AG04449 (cell line): ENCODE measurements at places on chromosomes 16 and 17.

GRCh38 chr16:31005350-31006085 lies 4.9 kb downstream of the STX1B start:
- no peak for DNase-seq

DNA sequence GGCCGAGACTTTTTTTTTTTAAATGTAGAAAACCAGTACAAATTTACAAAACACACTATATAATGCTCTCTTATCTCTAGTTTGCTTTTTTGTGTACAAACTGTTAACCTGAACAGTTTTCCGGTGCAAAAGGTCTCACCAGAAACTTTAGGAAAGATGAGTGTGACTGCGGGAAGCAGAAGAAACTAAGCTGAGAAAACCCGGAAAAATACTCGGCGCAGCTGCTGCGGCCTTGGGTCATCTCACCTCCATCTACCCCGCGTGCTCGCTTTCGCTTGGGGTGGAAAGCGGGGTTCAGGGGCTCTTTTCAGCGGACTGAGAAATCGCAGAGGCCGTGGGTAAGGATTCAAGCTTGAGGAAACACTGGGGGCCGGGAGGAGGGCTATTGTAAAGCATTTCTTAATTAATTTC lies 1.8 kb downstream of the SALL1 start:
- DNase-seq = no peak

DNA sequence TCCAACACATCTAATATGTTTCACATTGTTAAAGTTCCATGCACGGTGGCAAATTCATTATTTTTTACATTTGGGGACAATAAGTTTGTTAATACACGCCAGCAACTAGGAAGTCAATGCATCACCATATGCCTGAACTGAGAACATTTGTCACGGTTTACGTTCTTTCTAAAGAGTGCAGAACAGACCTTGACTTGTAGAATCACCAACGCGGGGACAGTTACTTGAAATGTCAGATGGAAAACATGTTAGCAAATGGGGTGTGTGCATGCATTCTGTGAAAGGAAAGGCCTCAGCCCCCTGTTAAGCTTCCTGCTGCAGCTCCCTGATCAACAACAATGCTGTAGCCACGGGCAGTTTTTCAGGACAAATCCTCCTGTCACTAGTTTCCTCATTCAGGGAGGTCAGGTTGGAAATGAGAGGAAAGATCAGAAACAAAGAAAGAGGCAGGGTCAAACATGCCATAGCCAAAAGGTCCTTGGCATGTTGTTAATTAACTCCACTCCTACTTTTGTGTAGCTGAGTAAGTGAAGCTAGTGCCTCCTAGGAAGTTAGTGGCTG lies 18.4 kb downstream of the SMIM36 start:
- DNase-seq = no peak

- DNase-seq = no peak
Observed at GRCh38 chr17:8762012-8762411, 3.7 kb upstream of the SPDYE4 start.

- peak; percentile 21 for DNase-seq
Observed at GRCh38 chr16:13909872-13910303, 10.1 kb upstream of the ERCC4 start.

DNA sequence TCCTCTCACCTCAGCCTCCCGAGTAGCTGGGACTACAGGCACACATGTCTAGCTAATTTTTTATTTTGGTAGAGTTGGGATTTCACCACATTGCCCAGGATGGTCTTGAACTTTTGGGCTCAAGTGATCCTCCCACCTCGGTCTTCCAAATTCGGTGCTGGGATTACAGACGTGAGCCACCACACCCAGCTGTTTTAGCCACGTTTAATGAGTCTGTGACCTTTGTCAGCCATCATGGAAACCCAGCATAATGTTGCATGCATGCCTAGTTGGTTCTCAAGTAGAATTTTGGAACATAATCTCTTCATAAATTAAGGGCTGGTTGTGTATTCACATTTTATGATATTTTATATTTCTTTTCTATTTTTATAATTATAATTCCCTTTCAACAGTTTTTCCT lies 42.0 kb downstream of the GOSR1 start:
- DNase-seq = no peak

DNA sequence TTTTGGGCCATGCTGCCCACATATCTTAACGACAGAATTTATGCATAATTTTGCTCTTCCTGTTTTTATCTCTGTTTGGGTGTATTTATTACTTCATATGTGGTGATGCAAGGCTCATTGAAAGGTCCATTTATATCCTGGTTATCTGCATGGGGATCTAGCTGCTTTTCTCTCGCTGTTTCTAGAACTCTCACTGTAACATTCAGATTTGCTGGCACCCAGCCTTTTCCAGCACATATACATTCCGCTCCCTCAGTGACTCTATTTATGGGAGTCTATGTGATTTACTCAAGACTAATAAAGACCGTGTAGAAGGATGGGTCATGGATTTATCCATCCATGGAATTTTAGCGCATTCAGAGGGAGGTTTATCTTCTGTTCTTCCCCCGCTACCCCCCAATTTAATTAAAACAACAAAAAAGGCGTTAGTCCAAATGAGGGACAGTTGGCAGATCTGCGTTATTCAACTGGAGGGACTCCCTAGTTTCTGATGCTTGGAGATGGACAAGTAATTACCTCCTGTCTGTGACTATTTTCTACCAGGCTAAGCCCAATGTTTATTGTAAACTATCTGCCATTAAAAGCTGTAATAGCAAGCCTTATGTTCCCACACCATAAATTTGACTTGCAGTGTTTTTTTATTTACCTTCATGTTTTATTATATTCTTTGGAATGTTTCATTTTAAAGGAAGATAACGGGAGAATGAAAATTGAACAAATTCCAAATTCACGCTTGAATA lies 19.8 kb upstream of the MARCHF10 start:
- no peak for DNase-seq

DNA sequence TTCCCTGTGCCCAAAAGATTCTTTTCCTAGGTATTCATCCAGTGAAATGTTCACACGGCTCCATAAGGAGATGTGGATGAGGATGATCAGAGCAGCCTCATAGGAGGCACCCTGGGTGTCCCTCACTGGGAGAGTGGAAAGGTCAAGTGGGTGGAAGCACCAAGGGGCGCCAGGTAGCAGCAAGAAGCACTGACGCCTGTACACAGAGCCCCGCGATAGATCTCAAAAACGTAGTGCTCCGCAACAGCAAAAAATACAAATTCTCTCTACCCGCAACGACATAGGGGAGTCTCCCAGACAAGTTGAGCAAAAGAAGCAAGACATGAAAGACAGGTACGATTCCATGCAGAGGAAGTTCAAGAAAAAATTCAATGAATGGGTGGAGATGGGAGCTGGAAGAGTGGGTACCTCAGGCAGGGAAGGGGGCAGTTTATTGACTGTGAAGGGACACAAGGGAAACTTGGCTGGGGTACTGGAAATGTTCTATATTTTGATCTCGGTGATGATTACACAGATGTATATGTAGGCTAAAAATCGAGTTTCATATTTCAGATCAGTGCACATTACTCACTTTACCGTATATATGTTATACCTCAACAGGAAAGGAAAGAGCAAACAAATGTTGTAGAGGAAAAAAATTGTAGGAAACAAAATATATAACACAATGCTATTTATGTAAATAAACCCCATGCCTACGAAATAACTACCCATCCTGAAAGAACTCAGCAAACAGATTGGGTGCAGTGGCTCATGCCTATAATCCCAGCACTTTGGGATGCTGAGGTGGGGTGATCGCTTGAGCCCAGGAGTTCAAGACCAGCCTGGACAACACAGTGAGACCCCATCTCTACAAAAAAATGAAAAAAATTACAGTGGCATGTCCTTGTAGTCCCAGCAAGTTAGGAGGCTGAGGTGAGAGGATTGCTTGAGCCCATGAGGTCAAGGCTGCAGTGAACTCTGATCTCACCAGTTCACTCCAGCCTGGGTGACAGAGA lies 17.8 kb upstream of the ETV4 start:
- no peak for DNase-seq

GRCh38 chr16:66134875-66135274 lies 231.6 kb upstream of the CDH5 start:
- DNase-seq = no peak

DNA sequence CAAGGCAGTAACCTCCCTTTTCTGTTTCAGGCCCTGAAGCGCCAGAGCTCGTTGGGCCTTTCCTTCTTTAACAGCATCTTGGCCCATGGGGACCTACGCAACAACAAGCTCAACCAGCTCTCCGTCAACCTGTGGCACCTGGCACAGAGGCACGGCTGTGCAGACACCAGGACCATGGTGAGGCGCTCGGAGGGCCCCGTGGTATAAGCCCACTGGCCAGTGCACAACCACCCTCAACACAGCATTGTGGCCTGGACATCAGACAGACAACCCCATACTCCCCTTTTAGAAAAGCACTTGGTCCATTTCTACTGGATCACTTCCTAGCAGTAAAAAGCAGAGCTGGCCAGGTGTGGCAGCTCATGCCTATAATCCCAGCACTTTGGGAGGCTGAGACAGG lies 18.6 kb downstream of the KNOP1 start:
- no peak for DNase-seq

GRCh38 chr16:54783226-54783625 lies 147.4 kb upstream of the IRX5 start:
- DNase-seq = no peak

DNA sequence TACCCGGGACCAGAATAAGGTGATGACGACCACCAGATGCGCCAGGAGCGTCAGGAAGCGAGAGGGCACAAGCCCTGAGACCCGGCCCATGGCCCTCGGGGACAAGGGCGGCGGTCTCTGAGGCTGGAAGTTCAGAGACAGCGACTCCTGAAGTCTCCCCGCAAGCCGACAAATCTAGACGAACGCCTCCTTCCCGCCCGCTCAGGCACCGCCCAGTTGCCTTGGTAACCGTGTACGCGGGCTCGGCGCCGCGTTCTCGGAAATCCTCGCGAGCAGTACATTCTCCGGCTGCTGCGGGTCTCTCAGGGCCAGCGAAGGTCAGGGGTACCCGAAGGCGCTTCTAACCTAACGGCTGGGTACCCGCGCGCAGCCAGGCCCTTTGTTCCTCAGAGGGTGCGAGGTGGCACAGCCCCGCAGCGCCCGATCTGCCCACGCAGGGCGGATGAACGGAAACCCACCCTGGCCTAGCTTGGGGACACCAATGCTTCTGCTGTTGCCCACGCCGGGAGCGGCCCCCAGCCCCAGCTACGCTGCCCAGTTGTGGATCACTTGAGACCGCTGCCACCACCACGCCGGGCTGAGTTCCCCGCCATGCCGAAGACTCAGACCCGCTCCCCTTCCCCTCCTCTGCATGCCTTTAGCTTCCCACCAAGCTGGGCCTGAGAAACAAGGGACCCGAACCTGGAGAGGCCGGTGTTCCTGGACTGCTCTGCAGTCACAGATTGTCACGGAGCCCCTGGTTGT lies at the start of gene TMEM107:
TSS of gene TMEM107 (minus strand) at position 184 of the 744 bp plus-strand sequence. CDS start at position 90, 94 bp downstream.
- DNase-seq = no peak

DNA sequence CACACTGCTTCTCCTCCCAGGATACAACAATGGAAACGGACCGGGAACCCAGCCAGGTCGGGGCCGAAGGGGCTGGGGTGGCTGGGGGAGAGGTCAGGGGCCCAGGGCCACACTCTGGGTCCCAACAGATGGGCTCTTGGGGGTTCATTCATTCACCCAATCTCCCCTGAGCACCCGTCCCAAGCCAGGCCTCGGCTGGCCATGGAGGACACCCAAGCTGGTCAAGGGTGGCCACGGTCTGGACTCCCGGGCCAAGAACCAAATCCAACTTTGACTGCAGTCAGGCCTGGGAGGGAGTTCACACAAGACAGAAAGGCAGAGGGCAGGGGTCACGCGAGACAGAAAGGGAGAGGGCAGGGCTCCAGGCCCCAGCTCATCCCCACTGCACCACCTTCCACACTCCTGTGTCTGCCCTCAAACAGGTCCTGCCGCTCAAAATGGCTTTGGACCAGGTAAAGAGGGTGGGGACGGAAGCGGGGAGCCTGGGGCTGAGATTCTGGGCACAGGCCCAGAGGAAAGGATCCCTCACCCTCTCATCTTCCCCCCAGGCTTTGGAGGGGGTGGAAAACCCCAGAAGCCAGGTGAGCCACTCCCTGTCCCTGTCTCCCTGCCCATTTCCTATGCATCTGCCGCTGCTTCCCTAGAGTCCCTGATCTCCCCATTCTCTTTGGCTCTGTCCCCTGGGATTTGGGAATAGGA lies 12.3 kb upstream of the PKMYT1 start:
- DNase-seq = no peak

DNA sequence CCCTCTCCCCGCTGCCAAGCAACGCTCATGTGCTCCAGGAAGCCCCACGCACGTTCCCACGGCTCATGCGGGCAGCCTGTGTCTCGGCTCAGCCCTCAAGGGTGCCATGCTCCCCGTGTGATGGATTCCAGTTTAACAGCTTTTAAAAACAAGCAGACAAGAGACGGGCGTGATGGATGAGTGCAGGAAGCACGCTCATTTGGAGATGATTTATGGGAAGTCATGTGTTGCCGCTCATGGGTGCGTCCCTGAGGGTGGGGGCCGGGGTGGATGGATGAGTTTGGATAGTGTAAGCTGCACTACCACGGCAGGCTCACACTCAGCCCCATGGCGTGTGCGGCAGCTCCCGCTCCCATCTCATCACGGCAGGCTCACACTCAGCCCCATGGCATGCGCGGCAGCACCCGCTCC lies 132.8 kb downstream of the RBFOX3 start:
- no peak for DNase-seq

DNA sequence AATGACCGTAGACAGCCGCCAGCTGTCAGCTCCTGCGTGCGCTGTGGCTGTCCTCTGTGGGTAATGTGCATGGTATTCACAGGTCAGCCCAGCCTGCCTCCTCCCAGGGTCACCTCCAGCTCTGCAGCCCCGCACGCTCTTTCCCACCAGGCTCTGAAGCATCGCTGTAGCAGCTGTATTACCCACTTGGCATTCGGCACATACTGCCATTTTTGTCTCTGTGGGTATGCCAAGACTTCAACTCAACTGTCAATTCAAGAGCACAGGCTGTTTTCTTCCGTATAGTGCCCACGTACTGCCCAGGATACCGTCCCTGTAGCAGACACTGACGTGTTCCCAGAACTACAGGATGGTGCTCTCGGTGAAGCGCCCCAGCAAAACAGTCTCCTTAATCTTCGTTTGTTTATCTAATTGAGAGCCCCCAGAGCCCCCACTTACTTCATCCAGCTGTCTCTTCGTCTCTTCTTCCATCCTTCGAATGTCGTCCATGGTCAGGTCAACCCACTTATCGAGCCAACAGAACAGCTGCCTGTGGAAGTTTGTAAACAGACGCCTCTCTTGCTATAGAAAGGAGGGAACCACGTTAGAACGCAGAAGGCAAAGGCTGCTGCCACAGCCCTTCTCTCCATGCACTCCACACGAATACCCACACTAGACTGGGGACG lies 17.4 kb upstream of the INPP5K start:
- DNase-seq = no peak

DNA sequence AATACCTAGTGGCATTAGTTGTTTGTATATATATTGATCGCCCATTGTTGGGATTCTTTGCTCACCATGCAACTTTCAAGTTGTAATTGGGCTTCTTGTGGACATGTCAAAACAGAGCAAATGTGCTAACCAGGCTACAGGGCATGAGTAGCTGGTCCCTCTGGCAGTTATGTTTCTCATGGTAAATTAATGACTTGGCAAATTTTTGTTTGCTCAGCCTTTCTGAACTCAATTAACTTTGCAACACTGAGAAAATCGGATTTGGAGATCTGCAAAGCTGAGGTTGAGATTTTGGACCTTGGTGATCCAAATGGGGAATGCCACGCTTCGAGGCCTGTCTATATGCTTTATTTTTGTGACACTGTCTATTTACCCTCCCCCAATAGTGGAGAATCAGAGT lies 138.5 kb upstream of the PIRT start:
- no peak for DNase-seq
